NCI-H774 (cell line): ENCODE measurements at places on chromosomes 6 and 20.

- DNase-seq, result no peak
Observed at GRCh38 chr6:75150685-75151412, 55.0 kb downstream of the COL12A1 start.

DNA sequence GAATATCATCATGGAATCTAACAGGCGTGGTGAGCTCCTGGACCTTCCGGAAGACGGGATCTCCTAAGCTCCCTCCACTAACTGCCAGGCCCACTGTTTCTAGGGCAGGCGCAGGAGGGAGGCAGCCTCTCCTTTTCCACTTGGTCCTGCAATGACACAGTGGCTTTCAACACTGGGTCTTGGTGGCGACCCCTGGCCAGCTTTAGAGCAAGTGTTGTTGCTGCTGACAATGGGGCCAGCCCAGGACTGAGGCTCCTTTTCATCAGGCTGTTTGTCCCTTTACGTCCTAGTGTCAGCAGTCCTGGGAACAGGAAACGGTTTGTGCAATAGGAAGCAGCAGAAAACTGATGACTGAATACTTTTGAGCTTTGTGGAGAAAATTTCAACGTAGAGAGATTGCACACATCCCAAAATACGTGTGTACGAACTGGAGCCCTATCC is 9.7 kb upstream of the QKI start:
- no peak for DNase-seq

DNA sequence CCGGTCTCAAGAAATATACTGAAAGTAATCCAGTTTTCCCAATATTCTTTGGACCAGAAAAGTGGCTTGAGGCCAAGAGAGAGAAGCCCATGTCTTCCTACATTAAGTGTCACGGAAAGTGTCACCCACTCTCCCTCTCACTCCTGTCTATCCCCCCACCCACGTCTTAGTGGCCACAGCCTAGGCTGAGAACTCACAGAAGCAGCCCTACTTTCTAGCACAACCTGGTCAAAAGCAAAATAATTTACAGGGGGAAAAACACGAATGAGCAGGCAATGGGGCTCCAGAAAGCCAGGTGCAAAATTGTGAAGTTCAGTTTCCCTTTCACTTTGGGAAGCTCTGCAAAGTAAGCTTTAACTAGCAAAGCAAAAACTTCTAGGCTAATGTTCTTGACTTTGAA is 118.0 kb downstream of the OPRM1 start:
- no peak for DNase-seq

GRCh38 chr6:148413321-148414091 is 70.9 kb downstream of the SASH1 start:
- DNase-seq, result no peak

- no peak for DNase-seq
Observed at GRCh38 chr6:162463576-162463975, 264.0 kb downstream of the PRKN start.

DNA sequence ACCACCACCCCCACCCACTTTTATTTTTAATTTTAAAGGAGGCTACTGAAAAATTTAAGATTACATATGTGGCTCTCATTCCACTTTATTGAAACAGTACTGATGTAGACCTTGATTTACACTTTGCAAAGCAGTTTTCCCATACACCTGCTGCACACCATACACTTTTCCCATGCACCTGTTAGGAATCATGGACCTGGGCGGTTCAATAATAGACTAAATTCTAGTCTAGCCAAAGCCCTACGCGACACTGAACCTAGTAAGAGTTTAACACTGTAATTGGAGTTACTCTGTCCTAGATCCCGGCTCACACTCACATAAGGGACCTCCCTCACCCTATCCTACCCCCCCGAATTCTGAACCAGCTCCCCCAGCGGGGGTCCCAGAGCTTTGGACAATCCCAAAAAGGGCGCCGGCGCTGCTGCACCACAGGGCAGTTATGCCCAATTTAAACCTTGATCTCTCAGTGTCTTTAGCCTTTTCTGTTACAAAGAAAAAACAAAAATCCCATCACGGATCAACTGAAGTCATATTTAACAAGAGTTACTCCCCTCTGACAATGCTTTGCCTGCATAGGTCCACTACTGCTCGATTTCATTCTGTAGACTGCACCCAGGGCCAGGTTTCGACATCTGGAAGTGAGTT is 2.4 kb upstream of the GCLC start:
- DNase-seq, result no peak

GRCh38 chr6:50925981-50926380 is 107.3 kb downstream of the TFAP2B start:
- no peak for DNase-seq

DNA sequence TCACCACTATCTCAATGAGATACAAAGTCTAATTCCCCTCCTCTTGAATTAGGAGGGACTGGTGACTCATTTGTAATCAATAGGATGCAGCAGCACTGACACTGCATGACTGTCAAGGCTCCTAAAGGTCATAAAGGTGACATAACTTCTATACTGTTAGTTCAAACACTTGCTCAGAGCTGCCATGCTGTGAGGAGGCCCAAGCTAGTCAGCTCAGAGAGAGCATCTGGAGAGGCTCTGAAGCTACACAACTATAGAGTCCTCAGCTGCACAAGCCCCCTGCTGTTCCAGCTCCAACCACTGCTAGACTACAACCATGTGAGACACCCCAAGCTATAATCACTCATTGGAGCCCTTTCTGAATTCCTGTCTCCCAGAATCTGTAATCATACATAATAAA is 17.0 kb upstream of the HEY2 start:
- no peak for DNase-seq

GRCh38 chr20:8721098-8721497 is 347.8 kb upstream of the PLCB4 start:
- DNase-seq, result peak; percentile 40

- peak; percentile 86 for DNase-seq
Observed at GRCh38 chr6:106334646-106335448, 9.3 kb upstream of the ATG5 start.

DNA sequence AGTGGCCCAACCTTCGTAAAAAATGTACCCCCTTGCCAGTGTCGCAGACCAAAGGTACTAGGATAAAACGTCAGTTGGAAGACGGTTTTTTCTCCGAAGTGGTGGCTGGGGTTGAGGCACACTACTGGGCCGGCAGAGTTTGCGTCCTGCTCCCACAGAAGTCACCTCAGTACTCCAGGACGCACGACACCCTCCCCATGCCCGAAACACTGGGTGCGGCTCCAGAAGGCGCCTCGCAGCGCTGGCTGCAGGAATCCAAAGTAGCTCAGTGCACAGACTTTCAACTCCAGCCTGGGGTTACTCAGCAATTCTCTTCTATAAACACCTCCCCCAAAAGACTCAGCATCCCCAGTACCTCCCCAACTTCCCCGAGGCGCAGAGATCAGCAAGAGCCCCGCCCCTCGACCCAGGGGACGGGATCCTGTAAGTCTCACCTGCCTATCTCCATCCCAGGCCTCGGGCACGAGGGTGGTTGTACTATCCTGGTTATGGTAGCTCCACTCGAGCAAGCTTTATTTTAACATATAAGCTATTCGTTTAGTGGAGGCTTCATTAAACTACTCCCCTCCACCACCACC is 88.2 kb downstream of the ZFP64 start:
- no peak for DNase-seq

DNA sequence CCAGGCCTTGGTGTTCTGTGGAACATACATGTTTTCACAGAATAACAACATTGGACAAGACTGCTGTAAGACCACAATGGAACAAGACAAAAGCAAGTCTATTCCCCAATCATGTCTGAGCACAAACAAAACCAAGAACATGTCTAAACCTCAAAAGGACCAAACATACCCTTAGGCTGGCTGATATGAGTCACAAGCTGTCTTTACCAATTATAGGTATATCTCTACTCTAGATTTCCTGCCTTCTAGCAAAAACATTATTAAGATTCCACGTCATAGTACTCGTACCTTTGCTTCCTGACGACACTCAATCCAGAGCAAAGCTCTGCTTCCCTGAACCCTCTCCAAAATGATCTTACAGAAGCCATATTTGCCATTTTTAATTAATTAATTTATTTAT is 15.4 kb upstream of the L3MBTL1 start:
- no peak for DNase-seq

GRCh38 chr20:37526839-37527637 is 638 bp downstream of the BLCAP start:
- DNase-seq, result no peak

GRCh38 chr6:37619641-37620040 is 78.0 kb downstream of the MDGA1 start:
- no peak for DNase-seq

DNA sequence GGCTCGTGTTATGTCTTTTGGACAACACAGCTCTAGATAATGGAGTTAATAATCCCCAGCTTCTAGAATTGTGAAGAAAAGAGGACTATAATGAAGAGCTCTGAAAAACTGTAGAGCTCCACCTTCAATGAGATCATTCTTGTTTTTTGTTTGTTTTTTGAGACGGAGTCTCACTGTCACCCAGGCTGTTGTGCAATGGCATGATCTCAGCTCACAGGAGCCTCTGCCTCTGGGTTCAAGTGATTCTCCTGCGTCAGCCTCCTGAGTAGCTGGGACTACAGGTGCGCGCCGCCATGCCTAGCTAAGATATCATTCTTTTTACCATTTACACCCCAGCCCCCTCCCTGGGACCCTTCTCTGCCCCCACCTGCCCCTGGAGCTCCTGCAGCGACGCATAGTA is 36.6 kb downstream of the ERGIC3 start:
- DNase-seq, result no peak

DNA sequence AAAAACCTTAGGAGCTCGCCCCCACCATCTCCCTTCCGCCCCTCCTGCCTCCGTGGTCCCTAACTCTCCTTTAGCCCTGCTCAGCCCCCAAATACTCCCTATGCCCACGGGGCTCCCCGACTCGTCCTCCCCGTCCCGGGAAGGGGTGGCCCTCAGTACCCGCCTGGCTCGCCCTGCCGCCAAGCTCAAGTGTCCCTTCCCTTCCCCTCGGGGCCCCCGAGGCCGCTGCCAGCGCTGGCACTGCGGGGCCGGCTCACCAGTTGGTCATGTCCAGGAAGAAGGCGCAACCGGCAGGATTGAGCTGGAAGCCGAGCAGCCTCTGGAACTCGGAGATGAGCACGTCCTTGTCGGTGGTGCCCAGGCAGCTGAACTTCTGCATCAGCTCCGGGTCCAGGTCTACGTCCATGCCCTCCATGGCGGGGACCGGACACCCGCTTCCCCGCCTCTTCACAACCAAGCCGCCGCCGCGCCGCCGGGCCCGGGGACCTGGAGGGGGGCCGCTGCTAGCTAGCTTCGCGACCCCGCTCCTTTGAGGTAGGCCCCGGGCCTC is 303 bp downstream of the ILRUN start:
- DNase-seq, result no peak

GRCh38 chr20:214383-214782 is 12.7 kb upstream of the DEFB129 start:
- no peak for DNase-seq
